ENCODE measurements at places on chromosomes 1 and 21.
A peak's percentile ranks its signal among the peaks of the same experiment; 100 is the strongest.

DNA sequence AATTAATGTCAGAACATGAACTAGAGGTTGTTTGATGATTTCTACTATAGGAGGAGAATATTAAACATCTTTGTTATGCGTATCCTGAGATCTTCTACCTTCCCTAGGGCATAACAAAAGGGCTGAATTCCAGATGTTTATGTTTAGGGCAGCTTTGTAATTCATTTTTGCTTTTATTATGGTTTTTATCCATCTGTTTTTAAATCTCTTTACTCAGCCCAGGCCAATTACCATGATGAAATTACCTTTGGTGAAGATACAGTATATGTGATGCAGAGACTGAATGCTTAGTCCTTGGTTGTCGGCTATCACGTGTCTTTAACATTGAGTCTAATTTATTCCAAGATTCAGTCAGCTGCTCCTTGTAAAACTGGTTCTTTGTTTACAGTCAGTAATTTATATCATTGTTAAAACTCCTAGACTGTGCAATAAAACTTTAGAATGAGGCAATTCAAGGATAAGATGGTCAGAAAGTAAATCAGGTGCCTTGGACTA is 176.9 kb downstream of the CTH start:
- no peak for DNase-seq

DNA sequence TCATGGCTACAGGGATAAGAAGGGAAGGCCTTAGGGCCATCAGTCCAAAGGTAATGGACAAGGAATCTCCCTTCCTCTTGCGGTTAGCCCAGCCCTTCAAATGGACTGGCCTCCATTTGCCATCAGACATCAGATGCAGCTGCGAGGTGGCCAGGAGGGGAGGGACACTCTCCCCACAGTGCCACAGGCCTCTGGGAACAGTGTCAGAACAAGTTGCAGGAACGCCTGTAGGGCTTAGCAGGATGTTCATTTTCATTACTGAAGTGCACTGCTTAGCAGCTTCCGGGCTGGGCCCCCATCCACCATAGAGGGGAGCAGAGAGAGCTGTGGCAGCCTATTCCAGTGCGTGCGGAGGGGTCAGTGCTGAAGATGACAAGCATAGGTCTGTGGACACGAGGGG is 127.5 kb downstream of the GALNT2 start:
- DNase-seq = no peak

DNA sequence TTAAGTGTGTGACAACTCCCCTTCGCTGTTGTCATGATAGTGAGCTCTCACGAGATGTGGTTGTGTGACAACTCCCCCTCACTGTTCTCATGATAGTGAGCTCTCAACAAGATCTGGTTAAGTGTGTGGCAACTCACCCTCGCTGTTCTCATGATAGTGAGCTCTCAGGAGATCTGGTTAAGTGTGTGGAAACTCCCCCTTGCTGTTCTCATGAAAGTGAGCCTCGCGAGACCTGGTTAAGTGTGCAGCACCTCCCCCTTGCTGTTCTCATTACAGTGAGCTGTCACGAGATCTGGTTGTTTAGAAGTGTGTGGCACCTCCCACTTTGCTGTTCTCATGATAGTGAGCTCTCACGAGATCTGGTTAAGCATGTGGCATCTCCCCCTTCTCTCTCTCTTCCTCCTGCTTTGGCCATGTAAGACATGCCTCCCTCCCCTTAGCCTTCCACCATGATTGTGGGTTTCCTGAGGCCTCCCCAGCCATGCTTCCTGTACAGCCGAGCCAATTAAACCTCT is 25.1 kb upstream of the LSS start:
- DNase-seq = no peak

GRCh38 chr1:151001602-151002001 is 5.1 kb downstream of the MINDY1 start:
- no peak for DNase-seq

GRCh38 chr1:59986516-59987310 is 60.1 kb upstream of the CYP2J2 start:
- DNase-seq = no peak

GRCh38 chr1:237386362-237387143 is 344.6 kb downstream of the RYR2 start:
- peak; percentile 28 for DNase-seq

DNA sequence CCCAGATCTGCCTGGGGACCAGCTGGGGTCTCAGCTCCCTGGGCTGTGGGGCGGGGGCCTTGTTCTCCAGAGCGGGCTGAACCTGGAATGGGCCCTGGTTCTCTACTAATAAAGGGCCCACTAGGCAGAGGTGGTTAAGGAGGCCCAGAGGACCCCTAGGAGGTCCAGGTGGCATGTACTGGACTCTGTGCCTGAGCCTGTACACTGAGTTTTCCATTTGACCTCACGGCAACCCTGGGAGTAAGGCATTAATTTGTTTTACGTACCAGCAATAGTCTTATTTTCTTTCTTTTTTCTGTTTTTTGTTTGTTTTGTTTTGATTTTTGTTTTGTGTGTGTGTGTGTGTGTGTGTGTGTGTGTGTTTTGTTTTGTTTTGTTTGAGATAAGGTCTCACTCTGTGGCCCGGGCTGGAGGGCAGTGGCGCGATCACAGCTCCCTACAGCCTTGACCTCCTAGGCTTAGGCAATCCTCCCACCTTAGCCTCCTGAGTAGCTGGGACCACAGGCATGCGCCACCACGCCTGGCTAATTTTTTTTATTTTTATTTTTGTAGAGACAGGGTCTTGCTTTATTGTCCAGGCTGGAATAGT is 19.6 kb upstream of the FAM131C start:
- no peak for DNase-seq

DNA sequence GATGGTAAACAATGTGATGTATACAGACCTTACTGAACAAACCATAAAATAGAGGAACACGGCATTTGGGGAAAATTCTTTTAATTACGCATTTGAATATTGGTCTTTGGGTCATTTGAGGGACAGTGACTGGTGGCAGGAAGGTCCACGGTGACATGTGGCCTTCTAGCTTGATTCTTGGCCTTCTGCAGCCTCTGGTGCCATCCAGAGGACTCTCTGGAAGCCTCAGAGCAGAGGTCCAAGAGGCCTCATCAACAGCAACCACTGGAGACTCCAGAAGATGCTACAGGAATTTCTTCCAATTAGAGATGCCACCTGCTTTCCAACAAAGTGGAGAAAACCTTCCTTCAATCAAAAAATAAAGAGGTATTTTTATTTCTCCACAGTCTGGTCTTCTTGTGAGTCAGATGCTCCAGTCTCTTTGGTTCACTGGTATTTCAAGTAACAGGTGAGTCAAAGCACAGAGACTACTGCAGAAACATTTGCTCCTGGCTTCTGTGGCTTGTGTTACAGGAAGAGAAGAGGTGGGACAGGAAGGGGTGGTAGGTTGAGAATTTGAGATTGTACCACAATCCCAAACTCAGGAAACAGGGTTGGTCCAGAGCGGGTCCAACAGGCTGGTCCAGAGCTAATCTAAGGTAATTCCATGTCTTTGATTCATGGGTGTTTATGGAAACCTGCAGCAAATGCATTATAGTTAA is 2.7 kb upstream of the F5 start:
- DNase-seq = no peak

DNA sequence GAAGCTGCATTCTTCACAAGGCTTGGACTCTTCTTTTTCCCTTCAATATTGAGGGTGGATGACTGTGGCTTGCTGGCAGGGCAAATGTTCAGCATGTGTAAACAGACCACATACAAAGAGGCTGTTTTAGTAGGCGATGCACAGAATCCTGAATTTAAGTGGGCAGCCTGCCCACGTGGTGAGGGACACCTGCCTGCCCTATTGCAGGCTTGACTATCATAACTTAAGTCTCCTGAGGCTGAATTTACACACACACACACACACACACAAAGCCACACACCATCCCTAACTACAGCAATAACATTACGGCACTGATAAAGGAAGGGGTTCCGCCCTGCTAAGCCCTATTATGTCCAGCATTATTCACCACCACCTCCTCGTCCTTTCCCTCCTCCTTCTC is 15.9 kb downstream of the SYT2 start:
- DNase-seq = no peak

- no peak for DNase-seq
Measured at GRCh38 chr1:247429496-247429895, 13.5 kb downstream of the NLRP3 start.

DNA sequence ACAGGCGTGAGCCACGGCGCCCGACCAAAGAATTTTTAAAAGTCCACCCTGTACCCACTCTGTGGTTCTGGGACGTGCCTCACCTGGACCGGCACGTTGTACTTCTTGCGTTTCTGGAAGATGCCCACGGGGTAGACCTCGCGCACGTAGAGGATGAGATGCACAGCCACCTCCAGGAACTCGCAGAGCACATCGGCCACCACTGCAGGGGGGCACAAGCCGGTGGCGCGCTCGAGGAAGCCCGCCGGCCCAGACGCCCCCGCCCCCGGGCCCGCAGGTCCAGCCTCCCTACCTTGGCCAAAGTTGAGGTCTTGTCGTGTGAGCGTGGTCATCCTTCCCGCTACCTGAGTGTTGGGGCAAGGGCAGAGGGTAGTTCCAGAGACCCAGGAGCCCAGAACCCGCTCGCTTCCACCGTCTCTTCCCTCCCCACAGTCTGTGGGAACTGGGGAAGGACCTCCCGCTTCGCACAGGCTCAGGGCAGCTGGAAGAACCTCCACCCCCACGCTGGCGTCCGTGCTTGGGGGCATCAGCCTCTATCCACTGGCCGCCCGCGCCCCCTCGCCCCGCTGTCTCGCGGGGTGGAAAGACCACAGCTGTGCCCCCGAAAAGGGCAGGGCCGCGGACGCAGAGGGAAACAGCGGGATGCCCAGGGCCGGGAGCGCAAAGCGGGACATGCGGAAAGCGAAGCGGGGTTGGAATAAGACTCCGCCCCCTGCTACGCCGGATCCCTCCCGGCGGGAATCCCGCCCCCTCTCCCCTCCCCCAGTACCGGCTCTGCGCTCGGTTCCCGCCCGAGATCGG is 478 bp downstream of the MAD2L2 start:
- no peak for DNase-seq

- no peak for DNase-seq
Measured at GRCh38 chr1:228976316-228976715, 241.0 kb downstream of the RHOU start.

- DNase-seq = no peak
Measured at GRCh38 chr1:2348346-2349325, 42.7 kb downstream of the MORN1 start.

DNA sequence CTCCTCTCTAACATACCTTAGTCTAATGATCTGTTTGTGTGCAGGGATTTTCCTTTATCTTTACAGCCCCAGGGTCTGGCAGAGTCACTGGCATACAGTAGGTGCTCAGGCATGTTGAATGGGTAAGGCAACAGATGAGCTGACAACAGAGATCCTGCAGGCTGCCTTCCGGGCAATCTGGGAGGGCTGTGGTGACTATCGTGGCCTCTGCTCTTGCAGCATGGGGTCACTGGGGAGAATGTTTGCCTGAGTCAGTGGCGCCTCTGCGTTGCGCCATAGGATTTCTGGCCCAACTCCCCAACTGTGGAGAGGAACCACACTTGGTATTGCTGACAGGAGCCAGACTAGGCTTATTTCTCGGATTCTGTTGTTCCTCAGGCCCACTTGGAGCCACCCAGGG is 93.8 kb downstream of the LAMC2 start:
- DNase-seq = no peak

DNA sequence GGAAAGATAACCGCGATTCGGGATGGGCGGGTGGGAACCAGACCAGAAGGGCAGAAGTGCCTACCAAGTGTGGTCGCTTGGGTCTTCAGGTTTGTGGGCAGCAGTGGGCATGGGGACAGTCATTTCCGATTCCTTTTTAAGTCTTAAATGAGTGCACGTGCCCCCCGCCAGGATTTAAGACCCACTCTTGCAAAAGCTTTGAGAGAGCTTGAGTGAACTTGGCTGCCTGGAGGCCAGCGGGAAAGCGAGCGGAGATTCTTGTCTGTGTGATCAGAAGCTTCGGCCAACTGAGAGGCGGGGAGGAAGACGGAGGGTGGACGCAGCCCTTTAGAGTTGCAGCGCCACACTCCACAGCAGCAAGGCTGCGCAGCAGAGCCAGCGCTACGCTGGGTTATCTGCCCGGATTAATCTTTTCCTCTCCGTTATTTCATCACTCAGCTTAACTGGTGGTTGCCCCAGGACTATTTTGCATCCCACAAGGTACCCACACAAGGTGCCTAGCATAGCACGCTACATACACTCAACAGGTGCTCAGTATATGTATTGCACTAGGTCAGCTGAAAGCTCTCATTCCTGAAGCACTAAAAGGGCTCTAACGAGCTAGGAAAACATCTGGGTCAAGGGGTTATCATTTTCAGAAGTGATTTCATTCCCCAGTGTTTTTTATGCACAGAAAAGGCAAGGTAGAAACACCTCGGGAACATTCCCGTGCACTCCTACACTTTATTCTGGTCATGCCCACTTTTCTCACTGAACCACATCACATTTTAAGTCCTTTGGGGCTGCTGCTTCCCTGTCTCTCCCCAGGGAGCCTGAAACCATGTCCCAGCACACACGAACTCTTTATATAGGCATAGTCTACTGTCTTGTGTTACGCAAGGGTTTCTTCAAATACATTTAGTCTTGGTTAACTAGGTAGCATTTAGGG is 1.5 kb upstream of the BATF3 start:
- DNase-seq = no peak

DNA sequence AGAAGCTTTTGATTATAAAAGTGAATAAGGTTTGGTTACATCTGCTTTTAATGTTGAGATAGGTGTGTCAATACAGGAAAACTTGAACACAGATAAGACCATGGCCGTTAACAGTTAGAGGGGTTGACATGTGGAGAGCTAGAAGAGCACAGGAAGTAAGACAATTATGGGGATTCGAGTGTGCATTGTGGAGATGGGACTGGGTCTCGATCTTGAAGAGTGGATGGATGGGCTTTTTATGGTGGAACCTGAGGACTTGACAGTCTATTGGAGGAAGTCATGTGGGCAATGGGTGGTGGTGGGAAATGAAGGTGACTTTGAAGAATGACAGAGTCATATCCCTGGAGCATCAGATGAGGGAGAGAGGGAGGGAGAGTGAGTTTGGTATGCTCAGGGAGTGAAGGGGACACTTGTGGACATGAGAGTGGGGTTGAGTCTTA is 12.1 kb downstream of the DYRK1A start:
- no peak for DNase-seq

GRCh38 chr1:66346057-66346795 is 187.7 kb upstream of the SGIP1 start:
- no peak for DNase-seq
